ENCODE measurements at places on chromosomes 3 and 15.
A peak's percentile ranks its signal among the peaks of the same experiment; 100 is the strongest.

GRCh38 chr3:179509701-179510100, 53.0 kb upstream of the ACTL6A start:
- DNase-seq = no peak

- DNase-seq = no peak
These were observed 12.1 kb upstream of the THSD4 start for GRCh38 chr15:71103102-71103676.

GRCh38 chr3:110897046-110897445, 174.6 kb upstream of the NECTIN3 start:
- no peak for DNase-seq

- DNase-seq = no peak
These were observed 43.8 kb upstream of the RAB6B start for GRCh38 chr3:133939463-133939835.

DNA sequence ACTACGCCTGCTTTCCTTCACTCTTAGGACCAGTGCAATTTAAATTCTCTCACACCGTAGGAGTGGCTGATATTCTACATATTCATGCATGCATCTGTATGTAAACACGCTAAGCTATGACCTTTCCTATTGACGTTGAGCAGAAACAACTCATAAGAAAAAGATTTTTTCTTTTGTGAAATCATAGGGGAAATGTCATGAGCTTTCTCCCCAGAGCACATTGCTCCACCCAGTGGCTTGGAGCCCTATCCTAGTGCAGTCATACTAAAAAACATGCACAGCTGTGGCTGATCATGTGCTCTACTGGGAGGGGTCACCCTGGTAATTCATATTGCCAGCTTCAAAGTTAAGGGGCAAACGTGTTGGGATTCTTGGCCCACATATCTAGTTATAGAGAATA, 1.8 kb upstream of the MESD start:
- no peak for DNase-seq

GRCh38 chr3:130480736-130481135, 36.2 kb upstream of the COL6A6 start:
- DNase-seq = peak; percentile 73

DNA sequence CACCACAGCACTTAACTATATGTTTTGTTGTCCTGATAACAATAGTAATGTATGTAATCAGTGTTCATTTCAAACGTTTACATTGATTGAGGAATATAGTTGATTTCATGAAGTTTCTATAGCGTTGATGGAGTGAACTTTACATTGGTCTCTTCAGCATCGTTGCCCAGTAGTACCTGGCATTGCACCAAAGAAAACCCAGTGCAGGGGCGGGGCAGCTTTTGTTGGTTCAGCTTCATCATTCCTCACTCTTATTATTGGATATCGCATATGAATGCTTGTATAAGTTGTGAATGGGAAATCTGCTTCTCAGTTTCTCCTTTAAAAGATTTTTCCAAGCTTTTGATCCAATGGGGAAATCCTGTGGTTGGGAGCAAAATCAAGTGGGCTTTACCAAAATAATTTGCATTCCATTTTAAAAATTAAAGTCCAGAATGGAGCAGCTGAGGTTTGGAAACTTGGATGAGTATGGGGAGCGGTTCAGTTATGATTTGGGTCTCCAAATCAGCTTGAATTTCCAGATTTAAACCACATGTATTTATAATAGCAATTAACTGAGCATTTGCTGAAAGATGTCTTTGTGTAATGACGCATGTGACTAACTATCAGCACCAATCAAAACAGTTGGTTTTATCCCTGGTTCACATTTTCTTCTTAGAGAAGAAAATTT, 213.7 kb downstream of the ALCAM start:
- peak; percentile 40 for DNase-seq

- peak; percentile 58 for DNase-seq
These were observed 70.5 kb upstream of the LIPC start for GRCh38 chr15:58361273-58361759.

- DNase-seq = no peak
These were observed 12.4 kb upstream of the USP3 start for GRCh38 chr15:63491979-63492378.

GRCh38 chr3:170090601-170090981, 52.8 kb downstream of the GPR160 start:
- no peak for DNase-seq

DNA sequence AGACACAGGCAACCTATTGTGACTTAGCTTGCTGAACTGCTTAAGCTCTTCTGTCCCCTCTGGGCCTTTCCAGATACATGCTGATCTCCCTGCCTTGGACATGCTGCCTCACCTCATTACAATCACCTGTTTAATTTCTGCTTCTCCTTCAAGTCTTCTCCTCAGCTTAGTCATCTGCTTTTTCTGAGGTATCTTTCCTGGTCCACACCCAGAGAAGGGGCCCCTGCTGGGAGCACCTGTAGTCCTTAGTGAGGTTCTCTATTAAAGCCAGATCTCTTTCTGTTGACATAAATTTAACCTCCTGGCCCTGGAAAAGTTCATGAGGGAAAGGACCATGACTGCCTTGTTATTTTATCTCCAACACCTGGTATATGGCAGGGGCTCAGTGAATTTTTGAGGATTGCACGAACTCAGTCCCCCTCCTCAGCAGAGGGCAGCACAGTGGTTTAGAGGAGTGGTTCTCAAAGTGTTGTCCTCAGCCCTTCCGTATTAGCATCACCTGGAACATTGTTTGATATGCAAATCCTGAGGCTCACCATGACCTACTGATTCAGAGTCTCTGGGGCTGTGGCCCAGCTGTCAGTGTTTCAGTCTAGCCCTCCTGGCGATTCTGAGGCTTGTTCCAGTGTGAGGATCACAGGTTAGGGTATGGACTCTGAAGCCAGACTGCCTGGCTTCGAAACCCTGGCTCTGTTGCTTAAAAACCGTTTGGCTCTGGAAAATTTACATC, 12.7 kb downstream of the COL6A6 start:
- no peak for DNase-seq

- DNase-seq = no peak
These were observed 34.7 kb downstream of the SHC4 start for GRCh38 chr15:48928877-48929538.

GRCh38 chr3:114405202-114405990, 111.6 kb downstream of the TIGIT start:
- DNase-seq = no peak

DNA sequence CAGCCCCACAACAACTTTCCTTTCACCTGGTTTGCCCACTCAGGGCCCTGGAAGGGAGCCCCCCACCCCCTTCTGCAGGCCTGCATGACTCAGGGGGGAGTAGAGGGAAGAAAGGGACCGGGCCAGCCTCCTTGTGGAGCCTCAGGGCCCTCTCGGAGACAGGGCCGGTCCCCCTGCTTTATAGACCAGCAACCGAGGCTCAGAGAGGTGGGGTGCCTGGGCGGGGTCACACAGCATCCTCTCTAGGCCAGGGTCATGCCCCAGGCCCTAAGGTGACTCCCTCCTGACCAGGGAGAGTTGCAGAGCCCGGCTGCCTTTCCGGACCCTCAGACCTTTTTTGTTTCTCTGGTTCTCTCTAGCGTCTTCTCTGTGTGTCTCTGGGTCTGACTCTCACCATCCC, 211.3 kb downstream of the TBC1D2B start:
- DNase-seq = no peak

GRCh38 chr3:57065588-57065987, 5.1 kb downstream of the SPATA12 start:
- no peak for DNase-seq

- no peak for DNase-seq
These were observed 288.6 kb upstream of the CBLB start for GRCh38 chr3:106157411-106157810.

DNA sequence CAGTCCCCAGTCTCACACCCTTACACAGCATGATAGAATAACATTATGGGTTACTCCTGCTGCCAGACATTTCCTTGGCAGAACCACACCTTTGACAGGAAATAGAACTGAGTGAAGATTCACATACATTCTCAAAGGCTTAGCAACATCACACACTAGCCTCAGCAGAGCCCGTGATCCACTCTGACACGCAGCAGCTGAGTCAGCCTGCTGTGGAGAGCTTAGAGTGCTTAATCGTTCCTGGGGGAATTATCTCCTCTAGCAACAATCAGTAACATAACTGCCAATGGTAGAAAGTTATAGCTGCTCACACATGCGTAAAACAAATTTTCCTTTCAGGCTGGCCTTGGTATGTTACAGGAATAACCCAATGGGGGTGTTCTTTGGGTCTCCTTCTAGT, 382.1 kb downstream of the GAP43 start:
- peak; percentile 85 for DNase-seq

GRCh38 chr15:34481370-34481769, 43.8 kb upstream of the GOLGA8A start:
- DNase-seq = no peak

DNA sequence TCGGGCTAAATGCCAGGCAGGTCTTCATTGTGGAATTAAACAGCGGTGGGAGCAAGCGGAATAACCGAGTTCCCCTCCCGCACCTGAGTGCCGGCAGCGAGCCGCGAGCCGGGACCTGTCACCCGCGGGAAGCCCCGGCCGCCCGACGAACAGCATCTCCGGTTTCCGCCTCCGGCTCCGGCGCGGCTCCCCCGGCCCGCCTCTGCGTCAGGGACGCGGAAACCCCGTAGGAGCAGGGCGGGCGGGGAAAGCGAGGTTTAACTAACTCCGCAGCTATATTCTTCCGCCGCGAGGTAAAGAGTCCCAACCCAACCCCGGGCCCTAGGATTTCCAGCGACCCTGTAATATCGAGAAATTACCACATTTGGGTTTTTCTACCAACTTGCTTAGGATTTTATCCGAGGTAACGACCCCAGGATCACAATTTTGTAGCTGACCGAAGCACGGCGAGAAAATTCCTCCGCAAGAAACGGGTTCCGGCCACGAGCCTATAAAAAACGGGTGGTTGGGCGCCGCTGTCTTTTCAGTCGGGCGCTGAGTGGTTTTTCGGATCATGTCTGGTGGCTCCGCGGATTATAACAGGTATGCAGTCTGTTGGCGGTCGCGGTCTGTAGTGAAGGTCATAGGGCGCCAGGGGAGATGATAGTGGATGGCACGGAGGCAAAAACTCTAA, at the start of gene EIF4A2:
TSS of gene EIF4A2 (plus strand) at position 520 of the 673 bp plus-strand sequence. CDS start at position 554, 34 bp downstream.
- DNase-seq = peak; percentile 98

- DNase-seq = no peak
These were observed 213.3 kb upstream of the THRB start for GRCh38 chr3:24707936-24708335.

GRCh38 chr3:74591946-74592345, 22.5 kb downstream of the CNTN3 start:
- no peak for DNase-seq

DNA sequence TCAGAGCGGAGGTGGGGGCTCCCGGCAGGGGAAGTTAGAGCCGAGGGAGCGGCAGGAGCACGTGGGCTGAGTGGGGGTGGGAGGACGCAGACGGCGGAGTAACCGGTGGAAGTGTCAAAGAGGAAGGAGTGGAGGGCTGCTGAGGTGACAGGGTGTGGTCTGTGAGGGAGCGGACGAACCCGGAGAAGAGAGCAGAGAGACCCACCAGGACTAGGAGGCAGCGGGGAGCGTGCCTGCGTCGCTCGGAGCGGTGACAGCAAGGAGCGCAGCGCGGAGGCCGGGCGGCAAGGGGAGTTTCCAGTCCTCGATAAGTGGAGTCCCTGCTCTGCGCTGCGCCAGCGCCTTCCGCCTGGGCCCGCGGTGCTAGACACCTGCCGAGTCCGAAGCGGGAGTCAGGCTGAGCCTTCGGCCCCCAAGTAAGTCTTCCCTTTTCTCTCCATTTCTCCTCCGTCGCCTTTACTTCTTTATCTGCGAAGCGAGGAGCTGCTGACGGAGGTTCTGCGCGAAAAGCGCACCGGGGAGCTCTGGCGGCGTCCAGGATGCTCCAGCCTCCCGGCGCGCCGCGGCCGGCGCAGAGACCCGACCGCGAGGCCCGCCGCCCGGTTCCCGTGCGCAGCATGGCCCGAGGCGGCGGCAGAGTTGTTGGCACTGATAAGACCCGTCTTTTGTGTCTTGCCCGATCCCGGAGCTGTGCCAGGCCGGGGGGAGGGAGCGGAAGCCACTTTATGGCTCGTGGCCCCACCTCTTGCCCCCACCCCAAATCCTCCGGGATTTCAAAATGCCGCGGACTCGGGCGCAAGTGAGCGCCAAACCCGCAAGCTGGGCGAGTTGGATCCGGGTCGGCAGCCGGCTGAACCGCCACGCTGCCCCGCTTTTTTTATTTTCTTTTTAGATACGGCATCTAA, 533.0 kb upstream of the SEMA6D start:
- DNase-seq = peak; percentile 87

DNA sequence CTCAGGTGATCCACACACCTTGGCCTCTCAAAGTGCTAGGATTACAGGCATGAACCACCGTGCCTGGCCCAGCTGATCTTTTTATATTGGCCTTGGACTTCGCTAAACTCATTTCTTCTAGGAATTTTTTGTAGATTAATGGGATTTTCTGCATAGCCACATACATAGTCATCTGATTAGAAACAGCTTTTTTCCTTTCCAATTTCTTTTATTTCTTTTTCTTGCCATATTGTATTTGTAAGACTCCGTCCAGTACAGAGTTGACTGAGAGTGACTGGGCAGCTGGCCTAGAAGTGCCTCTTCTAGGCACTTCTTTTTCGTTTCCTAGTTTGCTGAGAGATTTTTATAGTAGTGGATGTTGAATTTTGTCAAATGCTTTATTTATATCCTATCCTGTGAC, 37.4 kb downstream of the ARIH1 start:
- DNase-seq = no peak

- no peak for DNase-seq
These were observed 1.3 kb upstream of the LYSMD4 start for GRCh38 chr15:99734575-99734974.

- peak; percentile 8 for DNase-seq
These were observed 919.7 kb upstream of the CADM2 start for GRCh38 chr3:84039099-84039498.

GRCh38 chr3:181329024-181329423, 339.5 kb upstream of the DNAJC19 start:
- DNase-seq = no peak

DNA sequence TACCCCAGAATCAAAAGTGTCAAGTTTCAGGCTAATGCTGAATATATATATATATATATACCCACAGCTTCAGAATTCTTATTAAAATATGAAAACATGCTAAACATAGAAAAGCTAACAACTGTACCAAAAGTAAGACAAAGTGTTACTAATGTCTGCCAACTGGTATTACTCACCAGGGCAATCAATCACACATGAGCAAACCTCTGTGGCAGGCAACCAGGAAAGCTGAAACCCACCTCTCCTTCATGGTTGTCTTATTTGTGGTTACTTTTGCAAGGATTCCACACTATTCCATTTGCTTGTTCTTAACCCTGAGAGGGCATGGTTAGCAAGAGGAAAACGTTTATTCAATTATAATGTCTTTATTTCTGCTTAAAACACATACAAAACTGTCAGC, 512.3 kb upstream of the MDFIC2 start:
- peak; percentile 34 for DNase-seq

DNA sequence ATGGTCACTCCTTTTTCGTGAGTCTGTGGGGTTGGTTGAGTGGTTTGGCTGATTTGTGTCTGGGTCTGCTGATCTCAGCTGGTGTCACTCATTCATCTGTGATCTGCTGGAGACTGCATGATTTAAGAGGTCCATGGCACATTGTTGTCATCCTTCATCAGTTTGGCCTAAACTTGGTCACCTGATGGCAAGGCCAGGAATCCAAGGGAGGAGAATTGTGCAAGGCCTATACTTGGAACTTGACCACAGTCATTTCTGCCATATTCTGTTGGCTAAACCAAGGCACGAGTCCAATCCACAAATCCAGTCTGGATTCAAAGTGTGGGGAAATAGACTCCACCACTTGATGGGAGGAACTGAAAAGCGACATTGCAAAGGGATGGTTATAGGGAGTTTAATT, 67.6 kb downstream of the CMTM8 start:
- DNase-seq = no peak

All from eye (tissue), 1 donor.